ENCODE measurements at places on chromosomes 7 and 10.

GRCh38 chr7:7221599-7222038 lies 39.3 kb downstream of the C1GALT1 start:
- peak; percentile 69 for DNase-seq

GRCh38 chr7:53022893-53023292 lies 12.5 kb upstream of the POM121L12 start:
- no peak for DNase-seq

DNA sequence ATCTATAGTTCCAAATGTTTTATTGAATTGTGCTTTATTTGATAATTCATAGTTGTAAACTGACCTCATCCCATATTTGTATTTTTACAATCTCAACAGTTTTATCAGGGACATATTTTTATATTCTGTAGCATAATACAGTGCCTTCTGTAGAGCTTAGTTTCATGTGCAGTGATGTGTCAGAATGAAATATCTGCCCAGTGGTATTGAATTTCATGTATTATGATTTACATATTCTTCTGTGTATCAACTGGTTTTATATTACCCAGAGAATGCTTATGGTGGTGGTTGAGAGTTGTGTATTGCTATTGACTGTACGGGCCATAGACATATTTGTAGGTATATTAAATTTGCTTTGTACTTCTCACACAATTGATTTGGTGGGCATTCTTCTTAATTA lies 89.9 kb downstream of the KAT6B start:
- DNase-seq, result no peak

DNA sequence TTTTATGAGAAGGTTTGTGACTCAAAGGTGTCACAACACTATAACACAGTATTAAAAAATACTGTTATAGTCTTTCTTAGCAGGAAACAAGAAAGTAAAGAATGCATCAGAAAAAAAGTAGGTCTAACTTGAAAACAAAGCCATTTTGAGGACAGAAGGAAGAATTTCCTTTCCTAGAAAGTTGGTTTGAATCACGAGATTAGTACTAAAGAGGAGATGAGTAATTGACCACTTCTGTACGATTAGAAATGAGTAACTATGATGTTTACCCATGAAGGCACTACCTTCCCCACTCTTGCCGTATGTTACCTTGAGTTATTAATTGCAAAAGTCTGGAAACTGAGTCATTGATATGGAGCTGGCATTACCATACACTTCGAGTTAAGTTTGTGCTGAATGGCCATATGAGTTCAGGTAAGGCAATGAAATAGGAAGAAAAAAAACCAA lies 65.2 kb downstream of the FAM185A start:
- DNase-seq, result peak; percentile 63

DNA sequence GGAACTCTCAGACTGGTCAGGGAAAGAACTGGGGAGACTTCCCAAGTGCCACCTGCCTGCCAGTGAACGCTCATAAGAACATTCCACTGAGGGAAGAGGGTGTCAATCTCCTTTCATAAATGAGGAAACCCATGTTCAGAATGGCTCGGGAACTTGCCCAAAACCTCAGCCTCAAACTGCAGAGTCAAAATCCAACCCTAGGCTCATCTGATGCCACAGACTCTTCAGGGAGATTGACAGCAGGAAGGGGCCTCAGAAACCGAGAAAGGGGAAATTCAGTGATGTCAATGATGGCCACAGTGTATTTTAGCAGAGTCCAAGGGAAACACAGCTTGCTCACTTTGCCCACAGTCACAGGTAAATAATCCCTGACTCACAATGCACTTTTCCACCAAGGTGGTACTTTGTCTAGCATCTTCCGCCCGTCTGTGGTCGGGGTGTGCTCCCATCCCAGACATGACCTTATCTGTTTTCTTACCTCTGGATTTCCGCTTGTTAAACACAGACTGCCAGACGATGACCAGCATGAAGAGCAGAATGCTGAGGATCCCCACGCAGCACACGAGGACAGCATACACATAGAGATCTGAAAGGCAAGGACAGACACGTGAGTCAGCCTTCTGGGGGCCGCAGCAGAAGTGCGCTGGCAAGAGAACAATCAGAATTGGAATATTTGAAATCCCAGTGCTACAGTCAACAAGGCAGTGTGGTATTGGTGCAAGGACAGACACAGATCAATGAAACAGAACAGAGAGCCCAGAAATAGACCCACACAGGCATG lies 38.4 kb downstream of the VSTM4 start:
- DNase-seq, result no peak

DNA sequence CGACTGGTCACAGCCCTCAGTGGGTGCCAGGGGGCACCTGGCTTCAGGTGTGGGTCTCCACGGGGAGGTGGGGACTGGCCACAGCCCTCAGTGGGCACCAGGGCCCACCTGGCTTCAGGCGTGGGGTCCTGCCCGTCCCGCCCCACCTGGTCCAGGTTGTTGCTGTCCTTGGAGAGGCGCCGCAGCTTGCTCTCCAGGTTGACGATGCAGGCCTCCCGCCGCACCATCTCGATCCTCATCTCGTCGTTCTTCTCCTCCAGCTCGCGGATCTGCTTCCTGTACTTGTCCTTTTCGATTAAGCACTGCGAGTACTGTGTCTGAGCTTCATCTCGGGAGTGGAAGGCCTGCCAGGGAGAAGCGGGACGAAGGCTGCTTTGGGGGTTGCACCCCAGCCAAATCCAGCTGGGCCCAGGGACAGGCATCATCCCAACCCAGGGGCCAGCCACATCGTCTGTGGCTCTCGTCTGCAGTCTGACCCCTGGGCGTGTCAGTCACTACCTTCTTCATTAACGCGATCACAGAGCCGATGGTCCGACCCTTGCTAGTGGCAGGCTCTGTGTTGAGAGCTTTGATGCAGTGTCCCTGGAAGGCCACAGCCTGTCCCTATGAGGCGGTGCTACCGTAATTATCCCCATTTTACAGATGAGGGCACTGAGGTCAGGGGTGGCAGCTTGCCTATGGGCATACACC lies 92.9 kb upstream of the GNA12 start:
- no peak for DNase-seq

Measured in kidney capillary endothelial cell (primary cell).